Mucosa of descending colon (tissue), 3 donors: ENCODE measurements at places on chromosomes 2 and 18.
A peak's percentile ranks its signal among the peaks of the same experiment; 100 is the strongest.

GRCh38 chr2:149731079-149731478 is 143.5 kb upstream of the MMADHC start:
- DNase-seq = no peak

DNA sequence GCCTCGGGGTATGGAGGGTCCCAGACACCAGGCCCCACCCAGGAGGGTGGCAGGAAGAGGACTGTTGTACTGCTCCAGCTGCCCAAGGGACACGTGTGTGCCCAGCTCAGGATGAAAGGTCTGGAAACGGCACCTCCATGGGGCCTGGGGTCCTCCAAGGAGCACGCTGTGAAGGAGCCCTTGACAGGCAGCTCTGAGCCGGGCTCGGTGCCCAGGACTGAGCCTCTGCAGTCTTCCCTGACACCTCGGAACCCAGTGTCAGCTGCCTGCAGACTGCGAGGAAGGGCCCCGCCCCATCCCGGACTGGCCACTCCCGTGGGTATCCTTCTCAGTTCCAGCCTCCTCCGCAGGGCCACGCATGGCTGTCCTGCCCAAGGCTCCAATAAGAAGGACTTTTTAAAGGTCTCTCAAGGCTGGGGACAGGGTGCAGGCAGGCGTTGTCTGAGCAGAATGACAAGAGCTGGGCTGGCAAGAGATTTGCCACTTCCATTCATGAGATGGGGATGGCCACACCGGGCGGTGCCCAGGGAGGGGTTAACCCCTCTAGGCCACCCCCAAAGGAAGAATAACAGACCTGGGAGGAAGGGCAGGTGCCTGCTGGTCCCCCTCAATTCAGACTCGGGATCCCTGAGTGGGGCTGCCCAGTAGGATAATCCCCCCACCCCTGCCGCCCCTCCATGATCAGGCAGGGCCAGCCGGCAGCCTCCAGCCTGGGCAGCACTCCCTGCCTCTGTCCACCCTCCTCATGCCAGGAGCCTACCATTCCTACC is 8.9 kb downstream of the ECEL1 start:
- DNase-seq = peak; percentile 21

DNA sequence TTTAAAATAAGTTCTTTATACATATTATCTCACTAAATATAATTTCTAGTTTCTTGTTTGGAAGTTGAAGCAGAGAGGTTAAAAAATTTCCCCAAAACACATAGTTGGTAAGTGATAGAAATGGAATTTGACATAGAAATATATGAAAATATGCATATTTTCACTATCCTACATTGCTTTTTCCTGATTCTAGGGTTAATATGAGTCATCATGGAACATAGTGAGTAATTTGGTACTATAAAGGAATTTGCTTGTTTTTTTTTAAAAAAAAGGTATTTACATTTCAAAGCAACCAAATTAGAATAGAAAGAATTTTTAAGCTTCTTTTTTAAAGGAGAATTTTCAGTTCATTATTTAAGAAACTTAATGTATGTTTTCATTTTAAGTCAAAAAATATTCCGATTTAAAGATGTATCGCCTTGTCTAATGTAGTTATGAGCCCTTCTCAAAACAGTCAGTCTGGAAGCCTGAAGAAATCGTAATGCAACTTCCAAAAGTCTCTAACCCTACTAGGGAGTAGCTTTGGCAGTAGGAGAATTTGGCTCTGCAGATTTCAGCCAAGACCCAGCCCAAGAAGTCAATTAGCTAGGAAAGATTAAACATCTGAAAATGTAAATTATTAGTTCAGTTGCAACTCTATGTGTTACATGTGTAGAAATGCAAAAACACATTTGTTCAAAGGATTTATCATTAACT is 147.3 kb downstream of the RDH14 start:
- DNase-seq = no peak

- peak; percentile 2 for DNase-seq
Observed at GRCh38 chr2:66171530-66171929, 263.4 kb upstream of the MEIS1 start.

DNA sequence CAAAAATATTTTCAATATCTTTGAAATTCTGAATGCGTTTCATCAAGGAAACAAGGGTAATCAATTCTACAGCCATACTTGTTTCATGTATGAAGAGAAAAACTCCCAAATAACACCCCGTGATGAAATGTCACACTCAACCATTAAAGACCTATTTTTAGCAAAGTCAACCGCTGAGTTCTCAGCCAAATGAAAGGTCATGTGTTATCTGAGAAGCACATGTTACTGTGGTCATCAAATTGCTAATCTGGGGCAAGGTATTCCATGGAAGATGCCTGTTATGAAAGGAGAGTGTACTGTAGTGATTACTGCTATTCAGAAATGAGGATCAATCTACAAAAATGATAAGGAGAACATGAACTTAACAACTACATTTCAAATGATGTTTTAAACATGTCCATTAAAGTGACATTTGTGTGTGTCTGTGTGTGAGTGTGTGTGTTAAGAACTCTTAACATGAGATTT is 126.7 kb downstream of the BCL2 start:
- DNase-seq = no peak

GRCh38 chr18:76914796-76915195 is 92.4 kb downstream of the ZNF236 start:
- no peak for DNase-seq

DNA sequence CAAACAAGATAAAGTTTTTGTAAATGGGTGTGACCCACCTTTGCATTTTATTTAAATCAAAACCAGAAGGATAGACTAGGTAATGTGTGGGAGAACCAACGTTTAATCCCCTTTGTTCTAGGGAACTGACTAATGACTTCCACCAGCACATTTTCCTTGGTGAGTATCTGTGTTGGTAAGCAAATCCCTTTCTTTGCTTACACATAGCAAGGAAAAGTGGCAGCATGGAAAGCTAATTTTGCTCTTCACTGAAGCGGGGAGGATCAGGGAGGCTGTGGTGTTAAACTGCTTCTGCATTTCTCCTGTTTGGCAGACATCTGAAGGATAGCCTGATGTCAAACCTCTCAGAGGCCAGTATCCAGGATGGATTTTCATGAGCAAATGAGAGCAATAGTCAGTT is 331.1 kb downstream of the PTPRM start:
- no peak for DNase-seq

GRCh38 chr2:143686585-143687164 is 557.5 kb downstream of the ARHGAP15 start:
- no peak for DNase-seq

GRCh38 chr2:10712185-10712809 is 9.1 kb upstream of the ATP6V1C2 start:
- no peak for DNase-seq

GRCh38 chr2:191032588-191033429 is 18.8 kb upstream of the STAT1 start:
- no peak for DNase-seq

- no peak for DNase-seq
Observed at GRCh38 chr18:79259218-79259617, 136.5 kb upstream of the NFATC1 start.

DNA sequence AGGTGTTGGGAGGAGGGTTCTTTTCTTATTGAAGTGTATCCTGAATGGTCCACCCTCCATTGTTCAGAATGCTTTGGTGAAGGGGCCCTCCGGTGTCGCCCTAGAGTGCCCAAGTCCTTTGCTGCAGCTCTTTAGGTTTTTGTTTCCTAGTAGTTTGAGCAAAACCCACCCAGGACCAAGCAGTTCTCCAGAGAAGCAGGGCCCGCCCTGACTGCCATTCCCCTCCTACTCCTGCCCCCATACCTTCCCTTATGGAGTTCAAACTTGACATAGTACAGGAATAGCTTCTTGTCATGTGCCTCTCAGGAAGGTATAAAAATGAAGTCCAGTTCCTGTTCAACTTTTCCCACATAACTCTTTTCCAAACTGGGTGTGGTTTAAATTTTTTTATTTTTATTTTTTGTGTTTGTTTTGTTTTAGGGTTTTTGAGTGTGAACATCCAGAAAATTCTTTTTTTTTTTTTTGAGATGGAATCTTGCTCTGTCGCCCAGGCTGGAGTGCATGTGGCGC is 5.6 kb downstream of the MERTK start:
- DNase-seq = no peak

DNA sequence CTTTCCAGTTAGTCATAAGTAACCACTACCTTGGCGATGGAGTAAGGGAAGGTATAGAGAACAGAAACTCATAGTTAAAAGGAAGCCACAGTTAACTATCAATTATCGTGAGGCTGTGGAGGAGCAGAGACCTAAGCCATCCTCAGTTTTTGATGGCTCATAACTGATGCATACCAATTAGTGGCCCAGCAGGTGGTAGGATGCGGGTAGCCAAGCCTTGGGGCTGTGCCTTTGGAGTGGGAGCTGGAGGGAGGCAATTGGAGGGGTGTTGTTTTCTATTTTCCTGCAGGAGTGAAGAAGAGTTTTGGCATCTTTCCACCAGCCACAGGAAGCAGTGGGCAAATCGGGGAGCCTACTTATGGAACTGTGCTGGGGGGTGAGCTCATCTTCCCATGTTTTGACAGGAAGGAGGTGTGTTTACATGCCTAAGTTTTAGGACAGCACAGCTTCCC is 194.8 kb downstream of the TPGS2 start:
- DNase-seq = no peak

DNA sequence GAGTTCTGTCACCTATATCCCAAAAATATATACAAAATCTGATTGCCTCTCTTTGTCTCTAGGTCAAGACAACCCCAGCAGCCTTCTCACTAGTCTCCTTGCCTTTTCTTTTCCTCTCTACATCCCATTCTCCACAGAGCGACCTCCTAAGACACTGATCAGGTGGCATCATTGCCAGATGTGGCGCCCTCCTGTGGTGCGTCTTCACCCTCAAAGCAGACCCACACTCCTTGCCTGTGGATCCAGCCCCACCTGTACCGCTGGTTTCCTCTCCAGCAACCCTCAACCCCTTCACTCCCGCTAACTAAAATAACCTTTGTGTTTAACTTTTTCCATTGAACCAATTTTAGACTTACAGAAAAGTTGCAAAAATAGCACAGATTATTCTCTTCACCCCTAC is 273.3 kb downstream of the GLI2 start:
- no peak for DNase-seq

- no peak for DNase-seq
Observed at GRCh38 chr2:191687867-191688266, 9.9 kb downstream of the NABP1 start.

GRCh38 chr2:5285872-5286769 is 406.1 kb upstream of the SOX11 start:
- DNase-seq = no peak

GRCh38 chr2:207083361-207084110 is 82.2 kb downstream of the KLF7 start:
- DNase-seq = no peak

- no peak for DNase-seq
Observed at GRCh38 chr2:113126845-113127645, at the start of gene IL1RN. Gene IL1RN, plus strand, starts transcription at chr2:113127598. Its CDS starts 27 bp downstream, at chr2:113127625.

GRCh38 chr2:233213011-233213410 is 38.5 kb upstream of the ATG16L1 start:
- DNase-seq = no peak

DNA sequence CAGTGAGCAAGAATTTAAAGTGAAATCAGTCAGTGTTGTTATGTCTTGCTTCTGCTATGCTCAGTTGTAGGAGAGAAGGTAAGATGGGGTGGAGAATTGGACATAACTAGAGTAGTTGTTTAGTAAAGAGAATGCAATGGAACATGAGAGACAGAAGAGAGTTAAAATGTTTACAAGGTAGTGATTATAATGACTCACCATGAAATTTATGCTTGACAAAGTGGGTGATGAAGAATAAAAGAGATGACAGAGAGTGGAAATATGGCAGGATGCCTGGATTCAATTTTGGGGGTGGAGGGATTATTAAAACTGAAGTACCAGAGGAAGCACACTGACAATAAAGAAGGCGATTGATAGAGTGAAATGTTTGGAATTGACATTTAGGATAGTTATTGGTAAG is 10.6 kb downstream of the SCG2 start:
- no peak for DNase-seq

GRCh38 chr2:229653531-229653930 is 60.8 kb downstream of the DNER start:
- DNase-seq = no peak

- DNase-seq = peak; percentile 85
Observed at GRCh38 chr18:48663931-48664847, 125.4 kb downstream of the CTIF start.

- DNase-seq = no peak
Observed at GRCh38 chr2:112706170-112706664, 14.6 kb upstream of the NT5DC4 start.

- no peak for DNase-seq
Observed at GRCh38 chr18:24326211-24326610, 71.4 kb downstream of the OSBPL1A start.

DNA sequence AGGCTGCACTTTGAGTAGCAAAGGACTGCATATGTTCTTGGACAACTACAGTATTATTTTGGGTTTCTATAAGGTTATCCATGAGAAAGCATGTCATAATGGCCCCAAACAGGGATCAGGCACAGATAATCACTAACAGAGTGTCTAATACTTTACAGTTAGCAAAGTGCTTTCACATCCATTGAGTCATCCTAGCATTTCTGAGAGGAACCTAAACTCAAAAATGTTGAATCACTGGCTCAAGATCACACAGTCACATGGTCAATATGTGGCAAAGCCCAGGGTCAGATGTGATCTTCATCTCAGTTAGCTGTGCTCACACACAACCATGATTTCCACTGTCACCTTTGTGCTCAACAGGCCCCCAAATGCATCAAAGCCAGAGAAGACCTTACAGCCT is 156.1 kb upstream of the VRK2 start:
- no peak for DNase-seq

- no peak for DNase-seq
Observed at GRCh38 chr2:235049069-235049468, 97.3 kb downstream of the SH3BP4 start.

GRCh38 chr2:171547256-171547655 is 25.0 kb downstream of the CYBRD1 start:
- no peak for DNase-seq

- peak; percentile 81 for DNase-seq
Observed at GRCh38 chr2:240604291-240604938, 17.9 kb downstream of the CAPN10 start.

DNA sequence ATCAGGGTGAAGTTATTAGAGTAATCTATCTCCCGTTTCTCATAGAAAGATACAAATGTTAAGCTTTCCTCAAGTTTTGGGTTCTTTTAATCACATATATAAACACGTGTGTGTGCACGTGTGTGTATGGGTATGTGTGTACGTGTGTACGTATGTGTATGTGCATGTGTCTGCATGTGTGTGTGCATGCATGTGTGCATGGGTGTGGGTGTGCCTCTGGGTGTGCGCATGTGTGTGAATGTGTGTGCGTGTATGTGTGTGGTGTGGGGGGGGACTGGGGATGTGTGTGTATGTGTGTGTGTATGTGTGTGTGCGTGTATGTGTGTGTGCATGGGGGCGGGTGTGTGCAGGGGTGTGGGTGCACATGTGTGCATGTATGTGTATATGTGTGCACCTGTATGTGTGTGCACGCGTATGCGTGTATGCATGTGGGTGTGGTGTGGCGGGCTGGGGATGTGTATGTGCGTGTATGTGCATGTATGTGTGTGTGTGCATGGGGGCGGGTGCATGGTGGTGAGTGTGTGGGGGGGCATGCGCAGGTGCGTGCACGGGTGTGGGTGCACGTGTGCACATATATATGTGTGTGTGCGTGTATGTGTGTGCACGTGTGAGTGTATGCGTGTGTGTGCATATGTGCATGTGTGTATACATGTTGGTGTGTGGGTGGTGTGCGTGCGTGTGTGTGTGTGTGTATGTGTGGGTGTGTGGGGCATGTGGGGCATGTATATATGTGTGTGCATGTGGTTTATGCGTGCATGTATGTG is 304.0 kb downstream of the MBD2 start:
- DNase-seq = no peak

- no peak for DNase-seq
Observed at GRCh38 chr2:48545244-48545643, 15.3 kb downstream of the STON1 start.

- DNase-seq = no peak
Observed at GRCh38 chr18:23609390-23610023, 23.2 kb upstream of the NPC1 start.
